ENCODE measurements at places on chromosomes 7 and 10.
A peak's percentile ranks its signal among the peaks of the same experiment; 100 is the strongest.

DNA sequence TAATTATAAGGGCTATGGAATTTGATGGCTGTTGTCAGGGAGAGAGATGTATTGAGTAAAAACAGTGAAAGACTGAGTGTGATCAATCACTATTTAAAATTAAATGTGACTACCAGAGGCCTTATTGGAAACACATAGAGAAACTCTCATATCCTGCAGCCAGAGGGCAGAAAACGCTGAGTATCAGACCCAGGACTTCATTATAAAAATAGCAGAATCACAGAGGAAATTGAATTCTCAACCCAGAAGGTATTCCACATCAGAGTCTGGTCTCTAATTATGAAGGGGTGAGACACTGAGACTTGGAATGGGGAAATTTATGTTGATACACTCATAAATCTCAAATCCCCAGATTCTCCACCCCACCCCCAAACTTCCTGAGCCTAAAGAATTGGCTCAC is 69.5 kb upstream of the IL6 start:
- DNase-seq: no peak

DNA sequence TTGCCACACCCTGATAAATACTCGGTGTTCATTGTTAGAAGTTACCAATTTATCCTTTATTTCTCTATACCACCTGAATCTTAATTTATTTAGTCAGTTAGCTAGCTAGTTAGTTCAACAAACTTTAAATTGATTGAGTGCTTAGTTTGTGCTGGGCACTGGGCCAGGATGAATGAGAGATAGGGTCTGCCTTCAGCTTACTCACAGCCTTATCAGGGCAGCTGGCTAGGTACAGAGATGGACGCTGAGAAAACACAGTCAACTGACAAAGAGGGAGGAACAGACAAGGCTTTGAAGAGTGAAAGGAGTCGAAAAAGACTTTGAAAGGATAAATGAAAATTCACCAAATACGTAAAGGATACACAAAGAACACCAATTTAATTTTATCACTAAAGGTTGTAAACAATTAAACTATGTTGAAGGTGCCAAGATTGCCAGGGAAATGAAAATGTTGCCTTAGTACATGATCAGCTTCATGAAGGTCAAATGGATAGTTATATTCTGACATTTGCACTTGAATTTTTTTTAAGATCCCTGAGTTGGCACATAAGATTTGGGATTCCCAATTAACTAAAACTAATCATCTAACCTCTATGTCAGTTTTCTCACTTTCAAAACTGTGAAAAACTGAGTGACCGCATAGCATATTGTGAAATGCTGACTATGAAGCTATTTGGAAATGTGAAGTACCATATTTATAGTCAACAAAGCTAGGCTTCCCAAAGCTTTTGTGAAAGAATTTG is 2.1 kb downstream of the CAV2 start:
- no peak for DNase-seq

- no peak for DNase-seq
Measured at GRCh38 chr10:73168465-73168803, 515 bp downstream of the FAM149B1 start.

DNA sequence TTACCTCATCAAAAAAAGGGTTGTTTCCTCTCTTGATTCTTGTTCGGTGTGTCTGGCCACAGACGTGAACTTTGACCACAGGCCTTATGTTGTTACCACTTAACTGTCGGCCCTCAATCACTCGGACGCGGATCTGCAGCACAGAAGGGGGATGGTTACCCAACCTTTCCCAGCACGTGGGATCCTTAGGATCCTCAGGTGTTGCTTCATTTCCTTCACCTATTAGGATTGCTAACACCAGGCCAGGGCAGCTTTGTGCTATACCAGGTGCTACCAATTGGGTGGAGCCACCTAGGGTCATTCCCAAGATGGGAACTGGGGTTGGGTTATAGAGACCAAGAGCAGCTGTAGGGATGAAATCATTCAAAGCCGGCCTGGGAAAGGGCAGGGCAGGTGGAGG is 73.4 kb downstream of the MYOF start:
- DNase-seq: no peak

GRCh38 chr7:95470452-95470851 is 15.3 kb upstream of the ASB4 start:
- peak; percentile 47 for DNase-seq

- DNase-seq: no peak
Measured at GRCh38 chr10:43395571-43396060, 13.4 kb downstream of the HNRNPF start.

DNA sequence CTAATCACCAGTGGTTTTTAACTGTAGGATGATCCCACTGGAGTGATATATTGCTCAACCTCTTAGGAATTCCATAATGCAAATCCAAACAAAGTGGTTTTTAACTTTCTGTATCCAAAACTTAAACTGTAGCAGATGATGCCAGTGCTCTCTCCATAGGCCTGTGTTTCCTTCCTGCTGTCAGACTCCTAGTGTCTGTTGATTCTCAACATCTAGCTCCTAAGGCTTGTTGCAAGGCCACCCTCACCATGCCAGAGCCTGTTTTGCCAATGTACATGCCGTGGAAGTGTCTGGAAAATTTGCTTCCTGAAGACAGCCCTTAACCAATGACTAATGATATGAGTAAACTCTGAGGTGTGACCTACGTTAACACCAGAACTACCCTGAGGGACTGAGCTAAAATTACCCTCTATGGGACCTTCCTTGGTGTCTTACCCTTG is 39.3 kb downstream of the C1GALT1 start:
- peak; percentile 27 for DNase-seq

GRCh38 chr10:75709245-75709644 is 277.8 kb downstream of the LRMDA start:
- no peak for DNase-seq

DNA sequence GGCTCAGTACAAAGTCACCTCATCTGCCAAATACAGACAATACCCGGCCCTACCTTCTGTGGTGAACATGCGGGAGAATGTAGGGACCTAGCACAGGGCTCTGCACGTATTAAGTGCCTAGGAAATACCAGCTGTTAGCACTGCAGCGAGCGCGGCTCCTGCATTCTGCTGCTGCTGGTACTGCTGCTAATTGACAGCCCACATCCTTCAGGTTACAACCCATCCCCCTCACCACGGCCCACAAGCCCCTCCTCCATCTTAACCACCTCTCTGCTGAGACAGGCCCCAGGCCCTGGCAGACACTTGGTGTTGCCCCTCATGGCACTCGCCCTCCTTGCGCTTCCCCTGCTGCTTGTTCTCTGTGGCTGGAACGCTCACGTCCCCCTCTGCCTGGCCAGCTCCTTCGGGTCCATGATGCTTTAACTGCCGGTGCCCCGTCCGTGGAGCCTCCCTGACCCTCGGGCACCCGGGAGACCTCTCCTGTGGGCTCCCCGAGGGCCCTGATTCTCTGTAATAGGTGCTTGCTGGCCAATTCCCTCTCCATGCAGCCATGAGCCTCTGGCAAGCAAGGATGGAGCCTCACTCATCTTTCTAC is 53.3 kb upstream of the LOXL4 start:
- DNase-seq: no peak

DNA sequence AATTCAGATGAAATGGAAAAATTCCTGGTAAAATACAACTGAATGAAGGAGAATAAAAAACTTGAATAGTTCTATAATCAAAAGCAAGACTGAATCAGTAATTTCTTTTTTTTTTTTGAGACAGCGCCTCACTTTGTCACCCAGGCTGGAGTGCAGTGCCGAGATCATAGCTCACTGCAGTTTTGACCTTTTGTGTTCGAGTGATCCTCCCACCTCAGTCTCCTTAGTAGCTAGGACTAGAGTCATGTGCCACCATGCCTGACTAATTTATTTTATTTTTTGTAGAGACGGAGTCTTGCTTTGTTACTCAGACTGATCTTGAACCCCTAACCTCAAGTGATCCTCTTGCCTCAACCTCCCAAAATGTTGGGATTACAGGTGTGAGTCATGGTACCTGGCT is 26.1 kb downstream of the SYPL1 start:
- DNase-seq: no peak

GRCh38 chr10:111108441-111108840 is 31.6 kb downstream of the ADRA2A start:
- DNase-seq: no peak

- no peak for DNase-seq
Measured at GRCh38 chr10:35803046-35803445, 160.9 kb upstream of the FZD8 start.

GRCh38 chr7:135712182-135712782 is 15.7 kb downstream of the SLC13A4 start:
- peak; percentile 15 for DNase-seq

- DNase-seq: no peak
Measured at GRCh38 chr7:77544518-77544917, 7.4 kb downstream of the PTPN12 start.

DNA sequence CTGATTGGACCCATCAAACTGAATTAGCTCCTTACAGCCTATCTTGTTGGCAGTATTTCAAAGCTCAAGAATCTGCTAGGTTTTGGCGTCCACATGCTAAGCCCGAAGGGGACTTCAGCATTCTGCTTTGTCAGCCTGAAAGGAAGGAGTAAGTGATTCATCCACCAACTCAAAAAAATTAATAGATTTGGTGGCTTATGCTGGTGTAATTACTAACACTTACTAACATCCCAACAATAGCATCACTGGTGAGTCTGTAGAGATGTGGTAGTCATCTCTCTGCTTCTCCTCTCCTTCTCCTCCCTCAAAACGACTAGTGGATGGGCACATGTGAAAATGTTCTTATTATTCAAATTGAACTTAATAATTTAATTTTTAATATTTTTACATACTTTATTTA is 53.8 kb upstream of the EGR2 start:
- DNase-seq: no peak

- DNase-seq: no peak
Measured at GRCh38 chr10:50512214-50512595, 111.6 kb downstream of the SGMS1 start.

GRCh38 chr10:44356139-44357022 is 28.5 kb downstream of the CXCL12 start:
- DNase-seq: no peak

GRCh38 chr7:47924266-47924665 is 24.0 kb downstream of the PKD1L1 start:
- no peak for DNase-seq

DNA sequence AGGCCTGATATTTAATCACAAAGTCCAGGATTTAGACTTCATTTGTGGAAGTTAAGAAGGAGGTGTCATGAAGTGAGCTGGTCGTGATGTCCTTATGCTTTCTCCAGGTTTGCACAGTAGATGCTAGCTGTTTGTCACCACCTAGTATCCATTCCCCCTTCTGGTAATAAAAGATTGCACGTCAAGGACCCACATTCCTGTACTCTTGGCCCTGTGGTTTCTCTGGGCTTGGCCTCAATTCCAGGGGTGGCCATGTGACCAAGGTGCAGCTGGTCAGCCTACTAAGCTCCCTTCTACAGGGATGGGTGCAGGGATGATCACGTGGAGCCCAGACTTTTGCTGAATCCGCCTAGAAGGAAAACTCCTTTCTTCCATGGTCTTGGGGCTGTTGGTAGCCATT is 16.5 kb downstream of the NPS start:
- no peak for DNase-seq

- no peak for DNase-seq
Measured at GRCh38 chr10:4352414-4352961, 473.5 kb upstream of the AKR1E2 start.

DNA sequence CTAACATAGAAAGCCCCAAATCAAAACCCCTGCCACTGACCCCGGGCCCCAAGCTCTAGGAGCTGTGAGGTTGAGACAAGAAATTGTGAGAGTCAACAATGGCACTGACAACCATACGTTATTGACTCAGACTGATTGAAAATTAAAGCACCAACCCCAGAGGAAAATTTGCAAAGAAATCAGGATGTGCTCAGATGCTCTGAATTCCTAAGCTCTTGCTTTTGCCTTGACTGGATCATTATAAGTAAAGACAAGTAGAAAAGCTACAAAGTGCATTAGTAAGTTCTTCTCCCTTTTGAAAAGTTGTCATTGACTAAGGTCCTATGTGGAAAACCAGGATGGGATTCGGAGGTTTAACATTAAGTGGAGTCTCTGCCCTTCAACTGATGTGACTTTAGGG is 130.2 kb downstream of the SAMD9 start:
- DNase-seq: no peak

DNA sequence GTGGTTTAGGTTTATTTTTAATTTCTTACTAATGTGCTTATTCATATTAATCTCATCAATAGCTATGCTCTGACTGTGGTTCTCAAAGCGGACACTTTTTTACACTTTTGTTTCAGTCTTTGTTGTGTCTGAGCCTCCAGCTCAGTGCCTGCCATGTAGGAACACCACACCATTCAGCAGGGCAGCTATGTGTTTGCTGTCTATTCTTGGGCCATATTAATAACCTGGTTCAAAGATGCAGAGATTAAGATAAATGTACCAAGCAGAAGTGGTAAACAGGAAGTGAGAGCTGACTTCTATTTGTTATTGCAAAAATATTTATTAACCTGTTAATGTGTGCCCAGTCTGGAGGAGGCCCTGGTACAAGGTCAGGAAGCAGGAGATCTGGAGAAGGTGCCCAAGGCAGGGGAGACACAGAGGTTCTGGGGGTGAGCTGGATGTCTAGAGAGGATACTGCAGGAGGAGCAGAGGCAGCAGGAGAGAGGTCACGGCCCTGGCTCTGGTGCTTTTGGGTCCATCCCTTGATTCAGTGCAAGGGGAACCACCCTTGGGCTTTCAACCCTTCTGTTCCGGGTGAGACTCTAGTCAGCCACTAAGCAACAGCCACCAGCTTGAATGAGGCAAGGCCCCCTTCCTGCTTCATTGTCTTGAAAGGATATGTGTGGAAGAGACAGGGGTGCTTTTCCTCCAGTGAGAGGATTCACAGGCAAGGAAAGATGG is 1.9 kb downstream of the TBXAS1 start:
- no peak for DNase-seq

DNA sequence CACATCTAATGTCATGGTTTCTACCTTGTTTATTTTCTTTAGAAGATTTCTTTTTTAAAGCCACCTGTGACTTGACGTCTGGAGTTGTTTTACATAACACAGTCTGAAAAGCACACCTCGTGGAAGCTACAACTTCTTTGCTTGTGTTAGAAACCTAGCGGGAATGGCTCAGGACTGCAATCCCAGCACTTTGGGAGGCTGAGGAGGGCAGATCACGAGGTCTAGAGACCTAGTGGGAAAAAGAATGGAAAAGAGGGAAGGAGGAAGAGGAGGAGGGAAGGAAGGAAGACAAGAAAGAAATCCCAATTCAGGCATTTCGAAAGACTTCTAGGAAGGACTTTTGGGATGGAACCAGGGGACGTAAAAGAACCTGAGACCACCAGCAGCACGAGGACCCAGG is 146.3 kb upstream of the CELF2 start:
- DNase-seq: no peak

DNA sequence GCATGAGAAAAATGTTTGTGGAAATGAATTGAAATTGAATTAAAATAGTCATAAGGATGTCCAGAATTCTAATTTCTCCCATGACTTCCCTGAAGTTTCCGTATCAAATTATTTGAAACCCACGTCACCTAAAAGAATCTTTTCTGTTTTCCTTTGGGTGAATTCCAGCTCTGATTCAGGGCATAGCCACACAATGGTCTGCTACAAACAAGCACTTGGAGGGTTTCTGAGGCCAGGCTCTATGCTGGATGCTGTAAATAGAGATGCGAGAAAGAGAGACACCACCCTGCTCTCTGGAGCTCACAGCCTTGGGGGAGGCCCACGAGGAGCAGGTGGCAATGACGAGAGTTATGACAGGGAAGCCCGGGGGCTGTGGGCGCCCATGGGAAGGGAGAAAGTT is 33.6 kb downstream of the GHRHR start:
- no peak for DNase-seq

Measured in MG63 (cell line).